ENCODE measurements at places on chromosomes 3 and 15.

GRCh38 chr3:28933337-28933736 is 347.5 kb upstream of the RBMS3 start:
- no peak for DNase-seq

DNA sequence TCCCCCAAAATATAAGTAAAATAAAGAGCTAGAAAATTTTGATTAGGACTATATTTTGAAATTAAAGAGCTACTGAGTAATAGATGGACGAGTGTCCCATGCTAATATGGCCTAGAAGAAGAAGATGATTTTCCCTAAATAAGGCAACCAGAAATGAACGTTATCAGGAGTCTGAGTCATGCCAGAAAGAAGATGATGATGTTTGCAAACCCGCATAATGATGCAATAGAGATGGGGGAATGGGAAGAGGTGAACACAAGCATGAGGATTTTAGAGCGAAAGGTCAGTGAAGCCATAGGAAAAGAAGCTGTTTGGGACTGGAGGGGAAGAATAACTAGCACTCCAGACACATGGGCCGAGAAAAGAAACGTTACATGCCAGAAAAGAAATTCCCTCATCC is 71.7 kb downstream of the FGF12 start:
- no peak for DNase-seq

DNA sequence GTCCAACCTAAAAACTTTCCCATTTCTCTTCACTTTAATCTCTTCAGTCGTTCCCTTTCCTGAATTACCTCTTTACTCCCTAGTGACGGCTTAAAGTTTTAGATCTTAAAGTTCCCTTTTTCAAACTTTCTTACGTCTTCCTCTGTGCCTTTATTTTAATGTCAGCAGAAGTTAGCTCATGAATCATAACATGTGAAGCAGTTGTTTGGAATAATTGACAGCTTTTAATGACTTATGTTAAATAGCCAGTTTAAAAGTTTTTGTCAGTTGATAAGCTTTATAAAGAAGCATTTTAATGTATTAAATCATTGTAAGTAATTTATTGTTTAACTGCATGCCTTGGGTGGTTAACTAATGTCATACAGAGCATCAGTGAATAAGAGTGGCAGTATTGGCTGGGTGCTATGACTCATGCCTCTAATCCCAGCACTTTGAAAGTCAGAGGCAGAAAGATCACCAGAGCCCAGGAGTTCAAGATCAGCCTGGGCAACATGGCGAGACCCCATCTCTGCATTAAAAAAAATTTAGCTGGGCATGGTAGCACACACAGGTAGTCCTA is 33.9 kb downstream of the PIK3CA start:
- DNase-seq, result no peak

- DNase-seq, result peak; percentile 41
Observed at GRCh38 chr3:31288641-31289100, 244.1 kb upstream of the STT3B start.

DNA sequence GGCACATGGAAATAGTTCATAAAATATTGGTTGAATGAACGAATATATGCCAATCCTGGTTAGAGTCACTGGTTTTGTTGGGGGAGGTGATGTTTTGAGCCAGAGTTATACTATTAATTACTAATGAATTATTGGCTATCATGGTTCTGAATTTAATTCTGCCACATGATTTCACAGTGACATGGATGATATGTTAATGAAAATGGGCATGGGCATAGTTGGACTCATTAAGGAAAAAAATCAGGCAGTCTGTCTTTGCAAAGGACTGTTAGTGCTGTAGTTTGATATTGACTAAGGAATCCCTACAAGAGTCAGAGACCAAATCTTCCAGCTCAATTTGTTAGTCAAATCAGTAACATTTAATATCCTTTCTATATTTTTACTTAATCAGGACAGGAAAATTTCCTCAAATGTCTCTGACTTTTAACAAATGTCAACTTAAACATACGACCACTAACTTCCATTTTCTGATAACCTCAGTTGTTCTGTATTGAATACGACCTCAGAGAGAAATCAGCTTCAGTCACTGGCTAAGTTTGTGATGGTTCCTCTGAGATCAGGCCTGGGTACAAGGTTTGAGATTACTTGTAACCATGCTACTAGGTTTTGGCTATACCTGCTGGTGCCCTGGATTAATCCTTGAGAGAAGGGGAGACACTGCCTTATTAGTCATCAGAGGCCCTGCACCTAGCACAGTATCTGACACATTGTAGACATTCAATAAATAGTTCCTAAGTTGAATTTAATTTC is 13.3 kb downstream of the NFKBIZ start:
- no peak for DNase-seq

- DNase-seq, result no peak
Observed at GRCh38 chr3:71525391-71525790, 58.1 kb downstream of the FOXP1 start.

All from activated T-cell treated with anti-CD3 and anti-CD28 coated beads, Interleukin-2, amount 50 U/mL, for 24 hours (primary cell).